ENCODE measurements at places on chromosomes 7 and 10.

DNA sequence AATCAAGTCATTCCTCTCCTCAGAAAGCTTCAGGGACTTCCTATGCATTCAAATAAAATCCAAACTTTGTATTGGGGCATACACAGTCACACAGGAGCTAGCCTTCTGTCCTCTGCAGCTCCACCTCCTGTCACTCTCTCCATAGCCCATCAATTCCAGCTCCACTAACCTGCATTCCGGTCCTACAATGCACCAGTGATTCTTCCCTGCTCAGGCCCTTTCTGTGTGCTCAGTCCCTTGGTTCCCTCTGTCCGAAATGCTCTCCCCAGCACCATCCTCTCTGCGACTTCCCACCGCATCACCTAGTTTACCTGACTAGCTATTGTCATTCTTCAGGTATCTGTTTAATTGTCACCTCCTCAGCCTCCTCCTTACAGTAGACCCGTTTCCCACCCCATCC lies 26.4 kb upstream of the YAE1 start:
- no peak for DNase-seq

DNA sequence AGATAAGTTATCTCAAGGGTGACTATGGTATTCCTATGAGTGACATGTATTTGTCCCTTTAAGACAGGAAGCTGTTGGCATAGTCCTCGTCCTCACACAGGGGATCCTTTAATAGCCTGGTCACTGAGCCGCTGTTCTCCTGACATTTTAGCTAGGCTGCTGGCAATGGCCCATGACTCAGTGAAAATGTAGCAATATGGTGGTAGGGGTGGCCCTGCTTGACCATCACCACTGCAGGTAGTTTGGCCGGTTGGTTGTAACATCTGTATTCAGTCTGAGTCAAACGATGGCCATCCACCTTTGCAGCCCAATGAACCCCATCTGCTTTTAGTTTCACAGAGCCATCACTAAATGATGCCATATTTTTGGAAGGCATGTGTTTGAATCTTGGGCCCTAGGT lies 110.1 kb upstream of the RAB18 start:
- no peak for DNase-seq

DNA sequence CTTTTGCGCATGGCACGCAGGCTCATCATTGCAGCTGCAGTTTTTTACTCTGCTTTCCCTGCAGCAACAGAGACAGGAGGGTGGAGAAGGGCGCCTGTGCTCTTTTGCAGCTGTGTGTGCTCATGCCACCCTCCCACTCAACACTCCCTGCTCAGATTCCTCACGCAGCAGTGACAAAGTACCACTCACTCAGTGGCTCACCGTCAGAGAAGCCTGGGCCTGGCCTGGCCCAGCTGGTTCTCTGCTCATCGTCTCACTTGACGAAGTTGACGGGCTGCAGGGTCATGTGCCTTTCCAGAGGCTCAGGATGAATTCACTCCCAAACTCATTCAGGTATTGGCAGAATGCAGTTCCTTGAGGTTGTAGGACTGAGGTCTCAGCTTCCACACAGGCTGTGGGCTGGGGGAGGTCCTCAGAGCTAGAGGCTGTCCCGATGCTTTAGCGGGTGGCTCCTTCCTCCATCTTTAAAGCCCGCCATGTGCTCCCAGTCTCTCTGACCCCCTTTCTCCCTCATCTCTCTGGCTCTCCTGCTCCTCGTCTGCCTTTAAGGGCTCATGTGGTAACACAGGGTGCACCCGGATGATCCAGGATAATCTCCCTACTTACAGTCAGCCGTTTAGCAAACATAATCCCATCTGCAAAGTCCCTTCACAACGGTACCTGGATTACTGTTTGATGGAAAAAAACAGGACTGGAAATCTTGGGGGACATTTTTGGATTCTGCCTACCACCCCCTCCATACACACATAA lies 25.8 kb downstream of the PTPRE start:
- no peak for DNase-seq

- DNase-seq: no peak
Observed at GRCh38 chr7:30931929-30932540, 20.4 kb downstream of the AQP1 start.

- no peak for DNase-seq
Observed at GRCh38 chr10:69468751-69469089, 17.5 kb downstream of the TSPAN15 start.

- DNase-seq: no peak
Observed at GRCh38 chr10:110783509-110784107, 88.1 kb upstream of the PDCD4 start.

- DNase-seq: no peak
Observed at GRCh38 chr10:104098358-104098925, 12.8 kb upstream of the COL17A1 start.

DNA sequence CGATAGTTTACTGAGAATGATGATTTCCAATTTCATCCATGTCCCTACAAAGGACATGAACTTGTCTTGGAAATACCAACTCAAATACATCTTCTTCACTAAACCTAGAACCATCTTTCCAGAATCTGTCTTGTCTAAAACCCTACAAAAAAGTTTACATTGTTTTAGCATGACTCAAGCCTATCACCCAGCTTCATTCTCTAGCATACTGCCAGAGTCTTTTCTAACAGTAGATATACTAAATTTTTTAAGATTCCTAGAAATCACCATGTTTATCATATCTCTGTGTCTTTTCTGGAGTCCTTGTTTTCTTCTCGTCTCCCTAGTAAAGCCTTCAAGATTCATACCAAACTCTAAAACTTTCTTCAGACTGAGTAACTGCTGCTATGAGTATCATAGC lies 129.7 kb downstream of the SEMA3E start:
- no peak for DNase-seq

DNA sequence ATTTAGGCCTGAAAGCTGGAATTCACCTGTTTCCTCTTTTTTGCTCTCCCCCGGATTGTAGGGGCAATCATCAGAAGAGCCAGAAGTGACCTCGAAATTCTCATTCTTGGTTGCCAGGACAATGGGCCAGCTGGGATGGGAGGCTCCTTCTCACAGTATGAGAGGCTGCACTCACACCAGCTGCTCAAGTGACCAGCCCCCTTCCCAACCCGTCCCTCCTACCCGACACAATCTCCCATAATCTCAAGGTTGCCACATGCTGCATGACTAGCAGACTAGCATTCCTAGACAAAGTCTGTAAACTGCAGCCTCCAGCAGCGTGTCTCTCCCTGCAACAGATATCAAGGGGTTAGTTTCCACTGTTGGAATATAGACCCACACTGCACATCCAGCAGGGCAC lies 110.3 kb downstream of the C1GALT1 start:
- no peak for DNase-seq

DNA sequence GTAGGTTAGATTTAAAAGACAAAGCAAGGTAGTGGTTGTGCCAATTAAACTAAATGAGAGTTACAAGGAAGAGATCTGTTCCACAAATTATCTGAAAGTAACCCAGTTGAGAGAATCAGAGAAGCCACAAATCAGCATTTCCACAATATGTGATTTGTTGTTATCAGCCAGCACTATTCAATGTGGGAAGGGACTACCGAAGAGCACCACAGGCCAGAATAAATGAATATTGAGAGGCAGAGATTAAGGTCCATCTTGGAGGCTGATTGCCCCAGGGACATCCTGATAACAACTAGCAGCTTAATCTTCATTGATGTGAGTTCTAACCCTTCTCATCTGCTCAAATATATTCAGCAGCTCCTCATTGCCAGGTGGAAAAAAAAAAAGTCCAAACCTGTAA lies 367.6 kb downstream of the MALRD1 start:
- DNase-seq: no peak

DNA sequence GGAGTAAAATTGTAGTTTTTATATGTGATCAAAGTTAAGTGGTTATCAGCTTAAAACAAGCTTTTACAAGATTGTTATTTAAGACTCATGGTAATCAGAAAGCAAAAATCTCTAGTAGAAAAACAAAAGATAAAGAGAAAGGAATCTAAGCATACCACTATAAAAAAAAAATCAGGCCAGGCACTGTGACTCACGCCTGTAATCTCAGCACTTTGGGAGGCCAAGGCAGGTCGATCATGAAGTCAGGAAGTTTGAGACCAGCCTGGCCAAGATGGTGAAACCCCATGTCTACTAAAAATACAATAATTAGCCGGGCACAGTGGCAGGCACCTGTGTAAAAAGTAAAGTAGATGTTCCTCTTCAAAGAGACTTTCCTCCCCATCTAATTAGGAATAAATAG lies 265.9 kb upstream of the NRP1 start:
- no peak for DNase-seq

- peak; percentile 9 for DNase-seq
Observed at GRCh38 chr10:43238462-43238861, 28.4 kb downstream of the RASGEF1A start.

GRCh38 chr7:39979406-39980073 lies 29.5 kb downstream of the CDK13 start:
- no peak for DNase-seq

GRCh38 chr7:112572669-112573301 lies 92.0 kb downstream of the LSMEM1 start:
- DNase-seq: no peak

GRCh38 chr10:103466734-103467133 lies 8.0 kb upstream of the CALHM1 start:
- DNase-seq: no peak

DNA sequence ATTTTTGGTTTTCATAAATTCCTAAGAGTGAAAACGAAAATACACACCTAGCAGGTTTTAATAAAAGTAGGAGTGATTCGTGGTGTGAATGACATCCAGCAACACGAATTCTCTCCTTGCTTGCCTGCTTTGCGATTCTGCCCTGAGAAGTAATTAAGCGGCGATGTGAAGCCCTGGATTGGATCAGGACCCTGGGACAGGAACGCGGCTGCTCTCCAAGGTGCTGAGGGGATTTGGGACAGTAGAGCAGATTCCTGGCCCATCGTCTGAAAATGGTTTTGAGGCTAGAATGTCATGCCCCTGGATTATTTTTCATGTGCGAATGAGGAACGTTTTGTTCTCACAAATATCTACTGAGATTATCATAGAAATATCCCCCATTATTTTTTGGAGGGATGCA lies 7.8 kb downstream of the NPS start:
- DNase-seq: no peak

GRCh38 chr7:77327067-77327931 lies 88.8 kb downstream of the GSAP start:
- peak; percentile 41 for DNase-seq

GRCh38 chr7:29454464-29454863 lies 109.2 kb upstream of the PRR15 start:
- no peak for DNase-seq

DNA sequence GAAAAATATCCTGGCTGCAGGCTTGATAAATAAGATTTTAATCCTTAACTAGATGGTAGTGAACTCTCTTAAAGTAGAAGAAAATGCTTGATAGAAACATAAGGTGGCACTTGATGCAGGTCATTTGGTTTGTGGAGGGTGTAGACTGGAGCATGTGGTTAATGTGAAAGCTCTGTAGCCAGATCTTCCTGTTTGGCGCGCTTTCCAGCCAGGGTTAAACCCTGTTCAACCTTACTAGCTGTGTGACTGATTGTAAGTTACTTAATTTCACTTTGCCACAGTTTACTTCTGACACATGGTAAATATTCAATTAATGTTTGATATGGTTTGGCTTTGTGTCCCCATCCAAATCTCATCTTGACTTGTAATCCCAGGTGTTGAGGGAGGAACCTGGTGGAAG lies 394.0 kb downstream of the REEP3 start:
- no peak for DNase-seq

DNA sequence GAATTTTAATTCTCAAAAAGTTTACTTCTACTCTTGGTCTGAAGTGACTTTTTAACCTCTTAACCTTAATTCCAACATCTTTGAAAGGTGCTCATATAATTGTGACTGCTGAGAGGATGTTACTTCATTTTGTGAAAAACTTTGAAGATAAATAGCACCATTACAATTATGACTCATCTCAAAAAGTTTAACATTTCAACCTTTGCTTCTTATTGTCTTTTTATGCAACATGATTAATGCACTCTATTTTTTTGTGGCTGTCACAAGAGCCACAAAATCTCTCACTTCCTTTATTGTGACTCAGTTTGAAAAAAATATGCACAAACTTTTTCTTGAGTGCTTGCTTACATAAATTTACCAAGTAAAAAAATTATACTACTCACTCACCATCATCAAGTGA lies 383.1 kb downstream of the LRRTM3 start:
- DNase-seq: no peak

- no peak for DNase-seq
Observed at GRCh38 chr7:128020159-128020558, 11.1 kb downstream of the LRRC4 start.

DNA sequence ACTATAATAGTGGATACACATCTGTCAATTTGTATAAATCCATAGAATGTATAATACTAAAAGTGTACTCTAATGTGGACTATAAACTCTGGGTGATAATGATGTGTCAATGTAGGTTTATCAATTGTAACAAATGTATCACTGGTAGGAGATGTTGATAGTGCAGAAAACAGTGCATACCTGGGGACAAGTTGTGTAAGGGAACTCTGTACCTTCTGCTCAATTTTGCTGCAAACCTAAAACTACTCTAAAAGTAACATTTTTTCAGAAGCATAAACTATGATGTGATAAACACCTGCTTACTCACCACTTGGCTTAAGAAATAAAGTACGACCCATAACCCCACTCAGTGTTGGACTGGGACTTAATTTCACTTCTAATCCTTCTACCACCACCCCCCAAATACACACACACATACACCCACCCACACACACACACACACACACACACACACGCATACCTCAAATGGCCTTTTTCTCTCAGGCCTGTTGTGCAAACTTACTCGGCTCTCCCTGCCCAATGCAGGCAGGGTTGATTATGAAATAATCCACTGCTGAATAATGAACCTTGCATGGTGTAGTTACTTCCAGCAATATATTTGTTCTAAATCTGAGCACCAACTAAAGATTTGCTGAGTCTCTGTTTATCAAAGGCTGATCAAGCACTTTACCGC lies 154.1 kb upstream of the KMT2E start:
- no peak for DNase-seq

- DNase-seq: no peak
Observed at GRCh38 chr7:113338071-113338696, 219.8 kb upstream of the SMIM30 start.

DNA sequence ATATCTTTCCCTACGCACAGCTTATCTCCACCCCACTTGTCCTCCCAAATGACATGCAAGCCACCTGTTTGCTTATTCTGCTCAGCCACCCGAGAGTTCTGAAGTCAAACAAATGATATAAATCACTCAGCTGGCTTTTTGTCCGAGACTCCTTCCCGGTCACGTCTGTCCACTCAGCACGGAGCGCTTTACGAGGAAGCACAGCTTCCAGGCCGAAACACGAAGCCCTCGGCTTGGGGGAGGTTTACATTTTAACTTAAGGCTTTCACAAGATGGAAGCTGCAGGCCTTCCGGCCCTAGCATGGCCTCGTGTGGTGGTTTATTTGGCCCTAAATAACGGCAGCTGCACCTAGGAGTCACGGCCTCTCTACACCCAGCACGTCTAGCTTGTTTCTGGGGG lies 60.1 kb upstream of the GNA12 start:
- DNase-seq: no peak

DNA sequence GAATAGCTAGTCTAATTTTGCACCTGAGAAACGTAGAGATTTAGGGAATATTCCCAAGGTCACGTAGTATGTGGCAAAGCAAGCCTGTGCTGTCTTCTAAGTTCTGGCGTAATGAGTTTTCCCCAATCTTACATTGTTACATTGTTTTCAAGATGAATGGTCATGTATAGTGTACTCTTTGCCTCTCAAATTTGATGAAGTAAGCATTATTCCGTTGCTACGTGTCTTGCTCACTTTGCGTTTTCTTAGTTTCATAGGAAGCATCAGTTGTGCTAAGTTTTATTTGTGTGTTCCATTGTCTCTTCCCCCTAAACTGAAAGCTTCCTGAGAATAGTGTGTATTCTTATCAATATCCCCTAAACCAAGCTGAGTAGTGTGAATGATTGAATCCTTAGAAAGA lies 637.6 kb upstream of the C7orf33 start:
- no peak for DNase-seq

GRCh38 chr10:45380903-45381620 lies 7.0 kb downstream of the ALOX5 start:
- DNase-seq: peak; percentile 45
